ENCODE measurements at places on chromosomes 2 and 18.

DNA sequence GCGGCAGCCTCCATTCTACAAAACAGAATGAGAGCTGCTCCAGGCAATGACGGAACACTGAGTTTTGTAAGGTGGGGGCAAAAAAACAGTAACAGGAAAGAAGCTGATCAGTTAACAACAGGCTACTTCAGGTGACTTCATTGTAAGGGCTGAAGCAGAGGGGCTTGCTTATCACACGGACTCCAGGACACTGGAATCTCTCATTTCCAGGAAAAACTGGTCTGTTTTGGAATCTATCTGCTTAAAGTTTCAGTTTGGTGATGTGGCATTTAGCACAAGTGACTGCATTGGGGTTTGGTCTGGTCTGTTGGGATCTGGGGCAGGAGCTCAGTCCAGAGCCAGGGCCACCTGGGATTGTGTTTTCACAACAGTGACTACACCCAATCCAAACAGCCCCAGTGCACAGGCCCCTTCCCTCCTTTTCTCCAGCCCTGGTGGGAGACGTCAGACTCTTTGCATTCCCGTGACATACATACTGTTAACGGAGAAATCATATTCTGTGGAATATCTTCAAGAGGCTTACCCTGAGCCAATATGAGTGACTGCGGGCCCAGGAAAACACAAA, 14.1 kb downstream of the AMER3 start:
- DNase-seq: no peak

DNA sequence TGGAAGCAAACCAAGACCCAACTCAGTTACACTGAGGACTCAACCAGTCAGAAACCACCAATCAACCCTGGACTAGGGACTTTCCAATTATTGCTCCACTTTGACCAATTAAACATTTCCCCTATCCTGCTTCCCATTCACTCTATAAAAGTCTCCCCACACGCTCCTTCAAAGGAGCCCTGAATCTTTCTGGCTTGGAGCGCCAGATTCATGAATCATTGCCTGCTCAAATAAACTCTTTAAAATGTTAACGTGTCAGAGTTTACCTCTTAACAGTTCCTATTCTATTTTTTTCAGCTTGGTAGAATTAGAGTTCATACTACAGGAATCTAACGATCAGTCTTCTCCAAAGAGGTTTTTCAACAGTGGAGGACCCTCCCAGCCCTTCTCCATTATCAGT, 20.7 kb upstream of the SULT1C2 start:
- peak; percentile 75 for DNase-seq

DNA sequence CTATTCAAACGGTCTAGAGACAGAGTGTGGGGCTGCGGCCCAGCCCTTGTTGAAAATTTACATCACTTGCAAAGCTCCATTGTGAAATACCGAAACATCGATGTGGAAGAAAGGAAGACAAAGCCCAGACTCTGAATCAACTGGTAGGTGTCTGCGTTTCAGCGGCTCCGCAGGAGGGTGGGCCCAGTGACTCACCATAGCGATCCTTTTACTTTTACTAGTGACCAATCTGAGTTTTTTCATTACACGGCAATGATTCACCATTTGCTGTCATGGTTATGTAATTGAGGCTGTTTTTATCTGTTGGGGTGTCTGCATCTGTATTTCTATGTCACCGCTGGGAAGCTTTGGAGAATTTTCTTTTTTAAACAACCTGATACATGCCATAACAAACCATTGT, 66.6 kb upstream of the ODC1 start:
- DNase-seq: peak; percentile 92

- no peak for DNase-seq
Observed at GRCh38 chr2:38277245-38278116, 99.6 kb downstream of the ATL2 start.

DNA sequence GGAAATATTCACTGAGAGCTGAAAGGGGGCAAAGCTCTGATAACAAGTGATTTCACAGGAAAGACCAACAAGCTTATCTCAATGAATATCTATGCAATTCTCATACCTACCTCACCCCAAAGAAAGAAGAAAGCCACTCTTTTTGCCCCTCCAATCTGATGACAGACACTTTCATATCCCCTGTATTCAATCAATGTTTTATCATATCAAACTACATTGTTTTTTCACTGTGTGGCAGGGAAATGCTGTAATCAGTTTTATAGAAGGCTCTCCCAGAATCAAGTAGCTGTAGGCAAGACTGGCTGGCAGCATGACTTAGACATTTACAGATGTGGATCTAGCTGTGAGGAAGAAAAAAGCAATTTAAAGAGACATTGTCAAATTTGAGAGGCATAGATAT, 81.3 kb upstream of the PIK3C3 start:
- no peak for DNase-seq

- DNase-seq: peak; percentile 66
Observed at GRCh38 chr2:100877555-100877954, 57.6 kb downstream of the NPAS2 start.

GRCh38 chr2:75633620-75634019, 13.0 kb upstream of the MRPL19 start:
- no peak for DNase-seq

DNA sequence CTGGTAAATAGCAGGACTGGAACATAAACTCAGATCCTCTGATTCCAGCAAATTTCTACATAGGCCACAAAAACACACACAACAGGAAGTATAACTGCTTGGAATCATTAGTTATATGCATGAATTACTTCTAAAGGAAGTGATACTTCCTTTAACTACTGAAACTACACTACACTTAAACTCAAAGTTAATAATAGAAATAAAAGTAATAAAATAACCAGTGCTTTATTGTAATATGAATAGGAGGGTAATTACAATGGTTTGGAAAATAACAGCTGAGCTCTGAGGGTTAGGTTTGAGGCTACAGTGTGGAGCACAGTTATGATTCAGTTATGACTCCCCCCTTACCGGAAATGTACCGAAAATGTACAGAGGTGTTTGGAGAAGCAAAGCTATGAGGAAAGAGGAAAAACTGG, 18.5 kb upstream of the POLI start:
- DNase-seq: no peak

GRCh38 chr18:43606795-43607194, 329.5 kb upstream of the SYT4 start:
- no peak for DNase-seq

GRCh38 chr18:53544917-53545316, 679.6 kb downstream of the MBD2 start:
- no peak for DNase-seq

GRCh38 chr2:55400332-55400731, 19.3 kb downstream of the CCDC88A start:
- DNase-seq: no peak

DNA sequence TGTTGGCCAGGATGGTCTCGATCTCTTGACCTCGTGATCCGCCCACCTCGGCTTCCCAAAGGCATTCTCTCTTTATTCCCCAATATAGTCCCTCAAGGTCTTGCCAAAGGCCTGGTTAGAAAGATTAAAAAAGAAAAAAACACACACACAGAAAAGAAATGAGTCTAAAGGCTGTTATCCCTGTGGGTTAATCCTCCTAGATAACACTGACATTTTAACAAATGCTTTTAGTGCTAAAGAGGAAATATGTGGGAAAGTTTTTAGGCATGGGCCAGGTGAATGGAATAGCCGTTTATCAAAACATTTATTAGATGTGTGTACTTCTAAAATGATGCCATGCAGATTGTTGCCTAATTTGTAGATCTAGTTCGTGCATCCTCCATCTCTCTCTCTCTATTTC, 261.6 kb upstream of the FN1 start:
- no peak for DNase-seq

DNA sequence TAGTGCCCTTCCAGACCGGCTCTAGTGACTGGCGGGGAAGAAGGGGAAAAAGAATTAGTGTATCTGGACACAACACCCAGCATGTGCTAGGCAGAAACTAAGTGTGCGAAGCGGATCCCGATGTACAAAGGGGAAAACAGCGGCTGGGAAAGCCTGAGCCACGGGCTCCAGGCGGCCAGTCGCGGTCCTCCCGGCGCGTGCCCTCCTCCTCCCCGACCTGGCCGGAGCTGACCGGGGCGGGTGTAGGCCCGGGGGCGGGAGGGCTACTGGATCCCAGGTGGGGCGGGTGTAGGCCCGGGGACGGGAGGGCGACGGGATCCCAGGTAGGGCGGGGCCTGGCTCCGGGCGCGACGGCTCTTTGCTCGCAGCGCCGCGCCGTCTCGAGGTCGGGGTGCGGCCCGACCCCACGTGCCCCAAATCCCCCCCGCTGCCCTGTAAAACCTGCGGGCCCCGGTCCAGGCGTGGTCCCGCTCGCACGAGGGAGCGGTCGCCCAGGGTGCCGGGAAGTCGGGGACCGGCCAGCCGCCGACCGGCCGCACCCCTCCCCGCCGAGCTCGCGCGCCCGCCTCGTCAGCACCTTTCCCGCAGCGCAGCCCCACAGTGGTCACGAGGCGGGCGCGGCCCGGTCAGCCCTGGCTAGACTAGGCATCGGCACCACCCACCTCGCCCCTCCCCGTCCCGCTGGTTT, 48.8 kb downstream of the C2orf42 start:
- no peak for DNase-seq

- DNase-seq: no peak
Observed at GRCh38 chr2:240196716-240197461, 56.4 kb upstream of the OTOS start.
